ENCODE measurements at places on chromosomes 1 and 21. TPM values are rescaled to one million over a fixed set of nuclear protein-coding genes. Genes with fewer than 3 reads are reported as not detected.

ACTA1 gene
- 136 TPM for polyA plus RNA-seq

CNKSR1 gene
- 2.7 TPM for polyA plus RNA-seq

SPRR2A gene
- polyA plus RNA-seq: not detected

IVL gene
- not detected for polyA plus RNA-seq

ADAMTS1 gene
- polyA plus RNA-seq: 15.9 TPM

KCNT2 gene
- polyA plus RNA-seq: 2.7 TPM

SLC5A9 gene
- polyA plus RNA-seq: 2.3 TPM

CAMK1G gene
- polyA plus RNA-seq: 2.0 TPM

LCE1D gene
- not detected for polyA plus RNA-seq

FAM151A gene
- 2.2 TPM for polyA plus RNA-seq

AQP10 gene
- polyA plus RNA-seq: 0.41 TPM

DAB1 gene
- polyA plus RNA-seq: 1.7 TPM

CFHR3 gene
- polyA plus RNA-seq: not detected

CNTN2 gene
- 31.9 TPM for polyA plus RNA-seq

TEKT2 gene
- 117 TPM for polyA plus RNA-seq

VWA5B1 gene
- 16.2 TPM for polyA plus RNA-seq

ADORA3 gene
- 2.5 TPM for polyA plus RNA-seq

OPTC gene
- polyA plus RNA-seq: 1.1 TPM
